GM23338 (cell line): ENCODE measurements at places on chromosomes 13 and 19.

GRCh38 chr19:2188708-2189385 is 25.1 kb downstream of the DOT1L start:
- DNase-seq = no peak

DNA sequence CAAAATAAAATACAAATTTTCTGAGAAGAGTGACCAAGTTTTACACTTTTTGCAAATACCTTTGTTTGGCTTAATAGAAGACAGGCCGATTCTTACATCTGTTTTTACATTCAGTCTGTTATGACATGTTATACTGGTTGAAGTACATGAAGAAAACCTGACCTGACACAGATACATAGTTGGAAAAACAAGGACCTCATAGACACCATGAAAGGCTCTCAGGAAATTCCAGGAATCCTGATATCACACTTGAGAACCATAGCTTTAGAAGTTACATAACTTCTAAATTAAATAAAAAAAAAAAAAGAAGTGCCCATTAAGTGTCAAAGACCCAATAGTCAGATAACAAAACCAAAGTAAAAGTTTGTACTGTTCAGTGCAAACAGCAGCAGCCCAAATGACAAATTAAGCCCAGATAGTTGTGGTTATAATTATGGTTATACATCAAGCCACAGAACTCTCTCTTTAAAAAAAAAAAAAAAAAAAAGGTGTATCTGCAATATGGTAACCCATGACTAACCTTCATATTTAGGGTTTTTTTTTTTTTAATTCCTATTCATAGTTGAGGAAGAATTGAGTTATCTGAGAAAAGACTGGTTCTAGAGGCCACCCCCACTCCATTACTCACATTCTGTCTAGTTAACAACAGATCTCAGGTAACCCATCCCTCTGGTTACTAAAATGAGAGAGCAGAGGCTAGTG is 19.8 kb downstream of the RBM26 start:
- no peak for DNase-seq

DNA sequence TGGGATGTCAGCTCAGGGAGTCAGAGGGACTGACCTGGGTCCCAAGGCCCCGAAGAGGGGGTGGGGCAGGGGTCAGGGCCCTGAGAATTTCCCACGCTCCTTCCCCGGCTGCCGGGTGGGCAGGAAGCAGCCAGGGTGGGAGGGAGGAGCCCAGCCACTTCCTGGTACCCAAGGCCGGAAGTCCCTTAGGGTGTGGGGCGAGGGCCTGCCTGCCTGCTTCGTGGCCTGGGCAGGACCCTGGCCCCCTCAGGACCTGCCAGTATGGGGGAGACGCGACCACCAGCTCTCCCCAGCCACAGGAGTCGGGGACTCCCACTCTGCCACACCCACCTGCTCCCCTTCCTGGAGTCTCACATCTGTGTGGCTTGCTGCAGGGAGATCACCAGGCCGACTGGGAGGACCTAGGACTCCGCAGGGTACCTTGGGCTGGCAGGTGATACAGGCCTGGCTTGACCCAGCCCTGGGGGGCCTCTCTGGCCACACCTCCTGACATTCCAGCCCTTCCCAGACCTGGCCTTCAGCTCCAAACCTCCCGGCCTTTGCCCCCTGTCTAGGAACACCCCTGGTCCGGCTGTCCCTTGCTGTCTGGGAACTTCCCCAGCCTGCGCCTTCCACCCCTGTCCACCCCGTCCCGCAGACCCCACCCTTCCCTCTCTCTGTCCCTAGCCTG is 9.8 kb upstream of the CIRBP start:
- peak; percentile 81 for DNase-seq

DNA sequence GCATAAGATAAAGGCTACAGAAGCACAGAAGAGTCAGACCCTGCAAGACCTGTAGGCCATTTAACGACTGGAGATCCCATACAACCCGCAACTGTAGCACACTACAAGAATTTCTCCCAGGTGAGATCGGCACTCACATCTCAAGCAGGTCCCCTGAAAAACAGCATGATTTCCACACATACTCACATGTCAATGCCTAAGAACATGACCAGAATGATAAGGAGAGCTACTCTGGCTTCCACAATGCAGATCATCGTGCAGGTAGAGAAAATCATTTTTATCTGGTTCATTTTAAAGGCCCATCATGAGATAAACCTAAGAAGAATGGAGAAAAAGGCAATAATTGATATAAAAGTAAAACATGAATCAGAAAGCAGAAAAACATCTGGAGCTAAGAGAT is 17.5 kb upstream of the PEG3 start:
- DNase-seq = no peak

- DNase-seq = no peak
Measured at GRCh38 chr13:24541127-24541475, 28.5 kb upstream of the PARP4 start.

DNA sequence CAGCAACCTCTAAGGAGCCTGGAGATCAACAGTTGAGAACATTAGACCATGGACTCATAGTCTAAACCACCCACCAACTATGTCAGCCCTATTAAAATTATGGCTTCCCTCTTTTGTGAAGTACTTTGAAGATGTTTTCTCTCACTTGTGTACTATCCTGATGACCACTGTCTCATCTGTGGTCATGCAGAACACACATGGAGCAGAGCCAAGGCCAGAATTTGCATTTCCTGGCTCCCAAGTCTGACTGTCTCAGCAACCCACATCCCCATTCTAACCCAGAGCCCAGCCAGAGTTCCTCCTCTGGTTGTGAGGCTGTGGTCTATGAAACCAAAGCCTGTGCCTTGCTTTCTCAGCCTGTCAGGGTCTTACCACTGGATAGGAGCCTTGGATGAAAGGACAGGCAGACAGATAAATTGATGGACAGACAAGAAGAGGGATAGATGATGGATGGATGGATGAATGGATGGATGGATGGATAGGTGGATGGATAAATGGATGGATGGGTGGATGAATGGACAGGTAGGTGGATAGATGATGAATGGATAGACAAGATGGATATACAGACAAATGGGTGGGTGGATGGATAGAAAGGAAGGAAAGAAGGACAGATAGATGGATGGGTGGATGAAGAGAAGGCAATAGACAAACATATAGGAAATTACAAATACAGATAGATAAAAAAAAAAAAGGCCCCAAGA is 35.4 kb downstream of the ZNF557 start:
- DNase-seq = no peak

DNA sequence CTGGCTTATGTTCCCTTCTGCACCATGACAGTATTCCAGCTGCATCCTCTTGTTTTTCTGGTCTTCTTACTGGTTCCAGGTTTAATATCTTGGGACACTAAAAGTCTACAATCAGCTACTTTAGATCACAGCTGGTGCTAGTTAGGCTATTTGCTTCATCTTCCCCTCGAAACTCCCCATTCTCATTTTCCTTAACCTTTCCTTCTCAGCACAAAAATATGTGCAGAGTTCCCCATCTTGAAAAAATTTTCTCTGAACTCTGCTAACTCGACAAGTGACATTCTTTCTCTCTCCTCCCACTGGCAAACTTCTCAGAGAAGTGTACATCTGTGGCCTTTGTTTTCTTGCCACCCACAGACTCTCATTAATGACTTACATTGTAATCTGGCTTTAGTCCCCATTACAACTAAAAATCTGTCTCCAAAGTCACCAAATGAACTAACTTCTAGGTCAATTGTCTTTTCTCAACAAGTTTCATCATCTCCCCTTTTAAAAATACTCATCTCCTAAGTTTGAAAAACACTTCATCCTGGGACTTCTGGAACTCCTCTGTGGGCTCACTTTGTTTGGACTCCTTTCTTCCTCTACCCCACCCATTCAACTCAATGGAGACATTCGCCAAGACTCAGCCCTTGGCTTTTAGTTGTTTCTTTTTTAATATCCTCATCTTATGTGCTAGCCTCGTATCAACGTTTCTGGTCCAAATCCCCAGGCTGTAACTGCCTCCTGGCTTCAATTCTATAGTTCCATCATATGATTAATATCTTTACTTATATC is 7.1 kb upstream of the KL start:
- no peak for DNase-seq

DNA sequence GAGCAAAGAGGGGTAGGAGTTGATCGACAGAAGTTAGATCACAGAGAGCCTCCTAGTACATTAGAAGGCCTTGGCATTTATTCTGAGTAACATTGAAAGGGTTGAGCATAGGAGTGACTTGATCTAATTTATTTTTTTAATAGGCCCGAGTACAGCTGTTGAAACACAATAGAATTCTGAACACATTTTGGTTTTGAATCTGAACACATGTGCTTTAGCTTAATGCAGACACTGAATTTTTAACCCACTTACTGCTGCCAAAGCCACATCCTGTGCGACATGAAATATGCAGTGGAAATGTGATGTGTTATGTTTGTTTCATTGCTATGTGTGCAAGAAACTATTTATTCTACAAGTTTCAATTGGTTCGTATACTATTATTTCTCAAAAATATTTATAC is 1505.9 kb downstream of the PCDH9 start:
- no peak for DNase-seq

GRCh38 chr19:41932259-41932719 is 4.0 kb upstream of the ERFL start:
- DNase-seq = peak; percentile 45

DNA sequence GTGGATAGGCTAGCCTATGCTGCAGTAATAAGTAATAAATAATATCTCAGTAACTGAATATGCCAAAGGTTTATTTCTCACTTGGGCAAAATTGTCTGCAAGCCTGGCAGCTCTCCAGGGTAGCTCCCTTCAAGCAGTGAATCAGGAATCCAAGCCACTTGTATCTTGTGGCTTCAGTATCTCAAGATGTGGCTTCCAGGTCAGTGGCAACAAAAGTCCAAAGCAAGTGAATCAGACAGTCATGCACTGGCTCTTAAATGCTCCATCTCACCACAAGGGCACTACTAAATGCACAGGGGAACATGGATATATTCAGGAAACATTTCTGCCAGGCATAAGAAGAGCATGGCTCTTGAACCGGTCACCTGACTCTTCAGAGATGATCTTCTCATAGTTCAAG is 126.3 kb downstream of the KCTD12 start:
- DNase-seq = no peak

GRCh38 chr19:9406798-9407352 is 28.5 kb downstream of the ZNF266 start:
- peak; percentile 6 for DNase-seq
